ENCODE measurements at places on chromosomes 16 and 17.

- peak; percentile 31 for DNase-seq
These were observed 4.1 kb downstream of the SYNGR2 start for GRCh38 chr17:78172249-78173051.

DNA sequence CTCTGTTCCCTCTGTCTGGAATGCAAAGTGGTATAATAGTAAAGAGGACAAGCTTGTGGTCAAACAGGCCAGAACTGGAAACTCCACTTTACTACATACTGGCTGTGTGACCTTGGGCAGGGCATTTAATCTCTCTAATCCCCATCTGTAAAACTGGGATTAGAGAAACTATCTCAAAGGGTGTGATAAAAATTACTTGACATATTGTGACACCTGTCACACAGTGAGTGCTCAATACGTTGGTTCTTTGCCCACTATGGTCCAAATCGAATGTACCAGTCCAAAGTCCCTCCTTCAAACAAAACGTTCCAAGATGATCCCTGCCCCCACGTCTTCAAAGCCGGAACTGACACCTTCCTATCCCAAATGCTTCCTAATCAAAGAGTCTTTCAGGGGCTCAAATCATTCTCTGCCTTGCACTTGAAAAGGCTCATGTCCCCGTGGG is 734 bp downstream of the PGAP3 start:
- DNase-seq: no peak

- peak; percentile 69 for DNase-seq
These were observed 66.1 kb upstream of the HS3ST4 start for GRCh38 chr16:25625620-25626019.

GRCh38 chr17:28008513-28008912 is 34.0 kb upstream of the NLK start:
- DNase-seq: no peak

GRCh38 chr17:56297184-56297583 is 143.9 kb downstream of the ANKFN1 start:
- no peak for DNase-seq

DNA sequence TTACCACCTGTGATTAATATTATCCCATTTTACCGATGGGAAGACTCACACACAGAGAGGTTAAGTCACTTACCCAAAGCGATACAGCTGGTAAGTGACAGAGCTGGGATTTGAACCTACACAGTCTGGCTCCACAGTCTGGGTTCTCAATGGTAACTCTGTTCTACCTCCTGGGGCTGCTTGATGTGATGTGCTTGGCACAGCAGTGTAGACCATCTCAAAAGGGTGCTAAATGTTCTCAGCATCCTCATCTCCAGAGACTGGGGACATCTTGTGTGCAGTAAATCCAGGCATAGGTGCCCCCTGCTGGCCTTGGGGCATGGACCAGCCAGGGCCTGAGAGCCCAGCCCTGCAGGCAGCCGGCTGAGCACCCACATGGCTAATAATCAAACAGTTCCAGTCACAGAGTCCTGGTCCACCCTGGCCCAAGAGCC is 15.4 kb upstream of the KATNB1 start:
- no peak for DNase-seq
